Ascending aorta (tissue), 2 donors: ENCODE measurements at places on chromosomes 4 and X.

GRCh38 chr4:79626611-79627010 lies 218.6 kb upstream of the GK2 start:
- no peak for DNase-seq

GRCh38 chr4:107800706-107801105 lies 24.0 kb upstream of the SGMS2 start:
- DNase-seq, result no peak

GRCh38 chr4:95181243-95181995 lies 367.4 kb downstream of the UNC5C start:
- DNase-seq, result no peak

DNA sequence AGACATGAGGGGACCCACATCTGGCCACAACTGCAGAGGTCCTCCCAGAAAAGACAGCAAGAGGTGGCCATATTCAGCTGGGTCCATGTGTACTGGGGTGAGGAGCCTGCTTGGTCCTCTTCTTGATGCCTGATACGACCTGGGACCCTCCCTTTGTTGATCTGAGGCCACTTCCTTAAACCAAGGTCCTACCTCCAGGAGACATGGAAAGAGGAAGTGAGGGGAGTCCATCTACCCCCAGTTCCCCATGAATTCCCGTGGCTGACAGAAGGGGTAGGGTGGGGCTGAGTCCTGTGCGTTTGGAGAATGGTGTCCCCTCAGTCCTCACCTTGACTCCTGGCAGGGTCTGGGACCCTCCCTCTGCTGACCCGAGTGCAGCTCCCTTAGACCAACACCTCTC lies 2.1 kb downstream of the MAGEA10 start:
- DNase-seq, result no peak

DNA sequence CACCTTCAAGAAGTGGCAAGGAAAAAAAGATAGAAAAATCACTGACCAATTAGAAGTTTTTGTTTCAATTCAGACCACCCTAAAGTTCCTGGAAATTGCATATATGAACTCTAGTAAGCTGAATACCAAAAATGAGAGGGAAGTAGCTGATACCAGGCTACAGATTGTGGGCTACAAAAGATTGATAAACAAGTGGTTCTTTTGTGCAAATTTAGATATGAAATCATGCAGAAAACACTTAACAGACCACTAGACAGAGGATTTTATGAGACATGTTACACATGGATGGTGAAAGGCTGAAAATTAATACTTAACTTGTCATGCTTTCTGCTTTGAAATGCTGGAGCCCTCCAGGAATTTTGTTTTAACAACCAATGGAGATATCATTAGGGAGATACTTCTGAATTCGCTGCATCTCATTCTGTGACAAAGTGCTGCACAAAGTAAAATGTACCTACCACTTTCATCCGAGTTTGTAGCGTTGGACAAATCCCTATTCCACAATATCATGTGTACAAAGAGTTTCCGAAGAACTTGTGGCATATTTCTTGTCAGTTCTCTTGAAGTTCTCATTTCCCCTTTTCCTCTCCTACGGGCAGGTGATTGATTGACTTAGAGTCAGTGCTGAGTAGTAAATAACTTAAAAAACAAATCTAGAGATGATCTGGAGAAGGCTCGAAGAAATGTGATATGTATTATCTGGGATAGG lies 235.0 kb downstream of the PALLD start:
- no peak for DNase-seq

GRCh38 chr4:156615066-156615531 lies 356.5 kb downstream of the PDGFC start:
- no peak for DNase-seq

DNA sequence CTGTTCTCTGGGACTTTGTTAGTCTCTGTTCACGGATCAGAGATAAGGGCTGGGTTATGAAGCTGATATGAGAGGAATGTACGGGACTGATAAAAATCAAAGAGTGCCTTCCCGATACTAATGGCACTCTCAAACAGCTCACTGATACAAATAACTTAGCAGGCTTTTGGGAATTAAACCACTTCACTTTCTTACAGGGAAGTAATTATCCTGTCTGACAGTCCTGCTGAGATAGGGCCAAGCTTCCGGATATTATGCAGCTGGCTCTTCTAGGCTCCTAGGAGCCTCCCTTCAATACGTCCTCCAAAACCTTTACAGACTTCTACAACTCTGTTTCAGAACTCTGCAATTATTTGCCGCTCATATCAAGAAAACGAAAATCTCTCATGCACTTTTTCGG lies 418.0 kb downstream of the NLGN4X start:
- no peak for DNase-seq

GRCh38 chrX:132481449-132481848 lies 7.4 kb downstream of the MBNL3 start:
- no peak for DNase-seq

- DNase-seq, result no peak
Measured at GRCh38 chr4:56342746-56343145, 44.5 kb downstream of the AASDH start.
